Esophagus muscularis mucosa (tissue), 4 donors: ENCODE measurements at places on chromosomes 12 and 14. TPM values are rescaled to one million over a fixed set of nuclear protein-coding genes. Genes with fewer than 3 reads are reported as not detected.

DNA sequence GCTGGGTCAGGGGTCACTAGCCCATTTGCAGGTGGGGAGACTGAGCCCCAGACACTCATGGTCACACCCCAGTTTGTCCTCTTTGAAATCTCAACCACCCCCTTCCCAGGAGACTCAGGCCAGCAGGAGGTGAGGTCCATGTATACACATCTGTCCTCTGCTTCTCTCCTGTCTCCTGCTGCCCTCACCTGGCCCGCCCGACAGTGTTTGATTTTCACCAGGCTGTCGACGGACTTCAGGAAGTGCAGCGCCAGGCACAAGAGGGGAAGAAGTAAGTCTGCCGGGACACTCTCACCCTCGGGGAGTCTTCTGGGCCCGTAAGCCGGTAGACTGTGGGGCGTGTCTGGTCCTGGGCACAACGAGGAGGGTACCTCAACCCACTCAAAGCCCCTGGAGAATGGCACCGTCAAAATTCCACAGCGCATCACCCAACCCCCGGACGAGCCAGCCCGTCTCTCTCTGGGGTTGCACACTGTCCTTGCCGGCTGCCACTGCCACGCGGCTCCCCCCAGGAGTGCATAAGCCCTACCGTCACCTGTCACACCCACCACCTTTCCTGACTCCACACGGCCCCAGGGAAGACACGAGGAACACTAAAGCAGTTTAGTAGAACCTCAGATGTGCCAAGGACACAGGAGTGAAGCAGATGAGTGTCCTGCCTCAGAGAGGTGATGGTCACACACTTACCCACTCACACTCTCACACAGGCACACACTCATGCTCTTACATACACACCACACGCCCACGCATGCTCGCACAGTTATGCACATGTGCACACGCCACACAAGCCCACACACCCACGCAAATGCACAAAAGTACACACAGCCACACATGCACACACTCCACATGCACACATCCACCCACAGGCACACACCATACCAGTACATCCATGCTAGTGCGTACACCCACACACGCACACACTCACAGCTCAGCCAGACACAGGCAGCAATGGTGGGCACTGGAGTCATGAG lies 13.1 kb upstream of the SIVA1 start:
- no peak for DNase-seq

DNA sequence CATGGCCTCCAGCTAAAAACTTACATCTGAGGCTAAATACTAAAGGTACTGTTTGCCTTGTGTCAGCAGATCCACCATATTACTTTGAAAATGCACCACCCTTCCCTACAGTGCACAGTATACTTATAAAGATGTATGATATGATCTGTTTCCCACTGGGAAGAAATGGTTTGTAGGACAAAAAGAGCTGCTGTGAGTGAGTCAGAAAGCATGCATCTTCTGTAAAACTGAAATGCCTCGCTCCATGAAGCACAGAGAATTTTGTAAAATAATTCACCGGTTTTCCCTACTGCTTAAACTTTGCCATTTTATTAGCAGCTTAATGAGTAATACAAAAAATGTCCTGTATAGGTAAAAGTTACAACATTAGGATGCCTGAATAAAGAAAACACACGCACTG lies 68.8 kb downstream of the MDGA2 start:
- no peak for DNase-seq

DNA sequence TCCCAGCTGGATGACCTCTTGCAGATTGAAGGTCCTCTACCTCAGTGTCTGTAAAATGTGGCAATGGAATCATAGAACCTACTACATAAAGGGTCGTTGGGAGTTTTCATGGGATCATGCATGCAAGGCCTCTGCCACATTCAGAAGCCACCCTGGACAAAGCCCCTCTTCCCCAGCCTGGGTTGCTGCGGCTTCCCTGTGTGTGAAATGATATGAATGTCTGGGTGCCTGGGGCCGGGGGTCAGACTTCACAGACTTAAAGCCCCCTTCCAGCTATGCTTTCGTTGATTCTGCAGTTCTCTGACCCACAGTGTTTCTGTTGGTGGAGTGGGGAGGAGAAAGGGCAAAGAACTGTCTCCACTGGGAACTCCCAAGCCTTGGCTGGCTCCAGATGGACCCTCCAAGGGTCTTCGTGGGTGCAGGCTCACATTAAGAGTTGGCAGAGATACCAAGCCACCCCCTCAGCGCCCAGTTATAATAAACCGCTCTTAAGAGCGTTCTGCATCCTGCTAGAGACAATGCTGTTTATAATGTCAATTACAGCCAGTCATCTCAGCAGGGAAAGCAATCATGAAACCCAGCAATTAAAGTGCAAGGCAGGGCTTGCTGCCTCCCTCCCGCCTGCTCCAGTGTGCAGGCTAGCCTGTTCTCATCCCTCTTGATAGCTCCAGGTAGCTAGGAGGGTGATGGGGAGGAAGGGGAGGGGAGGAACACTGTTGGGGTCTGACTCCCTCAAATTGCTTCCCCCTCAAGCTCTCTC lies 210.9 kb upstream of the FKBP4 start:
- DNase-seq = no peak

DNA sequence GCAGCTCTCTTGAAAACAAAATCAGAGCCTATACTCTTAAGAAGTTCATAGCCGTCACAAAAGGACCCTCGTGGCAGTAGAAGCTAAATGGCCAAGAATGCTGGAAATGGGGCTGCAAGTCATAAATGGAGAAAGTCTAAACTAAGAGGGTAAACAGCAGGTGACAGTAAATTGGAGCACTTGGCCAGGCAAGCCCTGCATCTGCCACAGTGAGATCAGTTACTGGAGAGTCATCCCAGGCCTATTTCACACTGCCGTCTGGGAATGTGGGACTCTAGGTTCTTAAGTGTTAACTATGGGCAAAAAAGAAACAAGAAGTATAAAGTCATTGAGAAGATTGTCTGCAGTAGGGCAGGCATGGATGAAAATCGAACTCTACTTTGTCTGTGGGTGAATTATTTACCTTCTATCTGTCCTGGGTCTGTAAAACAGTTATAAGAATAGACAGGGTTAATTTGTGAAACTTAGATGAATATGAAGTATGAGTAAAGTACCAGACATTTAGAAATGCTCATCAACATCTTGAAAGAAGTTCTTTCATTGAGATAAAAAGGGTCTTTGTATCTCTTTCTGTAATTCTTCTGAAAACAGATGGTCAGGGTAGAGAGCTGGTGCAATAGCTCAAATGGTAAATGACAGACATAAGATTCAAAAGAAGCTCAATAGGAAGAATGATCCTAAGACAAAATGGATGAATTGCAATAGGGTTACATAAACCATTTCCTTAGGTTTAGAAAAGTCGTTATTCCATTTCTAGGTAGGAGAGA lies 792.5 kb downstream of the DIO2 start:
- no peak for DNase-seq

DNA sequence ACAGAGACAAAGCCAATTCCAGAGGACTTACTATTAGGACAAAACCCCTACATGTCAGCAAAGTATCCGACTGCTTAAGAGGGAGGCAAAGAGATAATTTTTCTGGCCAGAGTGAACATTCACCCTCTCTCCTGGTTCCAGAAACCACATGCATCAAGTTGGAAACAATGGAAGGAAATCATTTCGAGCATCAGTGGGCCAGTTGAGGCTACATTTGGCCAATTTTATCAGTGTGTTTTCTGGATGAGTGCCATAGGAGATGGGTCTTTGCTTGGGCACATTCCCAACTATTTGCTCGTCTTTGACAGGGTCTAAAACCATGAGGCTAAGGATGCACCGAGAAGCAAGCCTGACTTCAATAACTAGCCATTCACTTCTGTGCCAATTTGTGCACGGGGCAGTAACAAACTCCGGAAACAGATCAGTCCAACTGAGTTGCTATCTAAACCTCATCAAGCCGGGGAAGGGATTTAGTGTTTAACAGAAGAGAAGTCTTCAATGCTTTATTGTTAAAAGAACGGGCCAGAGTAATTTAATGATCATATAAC lies 17.4 kb downstream of the EGLN3 start:
- no peak for DNase-seq

DNA sequence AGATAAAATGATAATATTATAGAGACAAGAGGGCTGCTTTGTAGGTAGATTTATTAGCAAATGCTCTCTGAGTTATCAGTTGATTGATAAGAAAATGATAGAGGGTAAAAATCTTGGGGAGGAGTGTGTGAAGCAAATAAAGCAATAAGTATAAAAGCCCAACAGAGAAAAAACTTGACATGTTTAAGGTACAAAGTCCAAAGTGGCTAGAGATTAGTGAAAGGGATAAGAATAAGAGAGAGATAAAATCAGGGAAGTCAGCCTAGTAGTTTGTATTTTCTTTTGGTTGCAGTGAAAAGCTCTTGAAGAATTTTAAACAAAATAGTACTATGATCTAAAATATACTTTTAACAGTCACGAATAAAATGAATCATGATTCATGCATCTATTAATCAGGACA lies 246.2 kb upstream of the LRIG3 start:
- DNase-seq = no peak

DNA sequence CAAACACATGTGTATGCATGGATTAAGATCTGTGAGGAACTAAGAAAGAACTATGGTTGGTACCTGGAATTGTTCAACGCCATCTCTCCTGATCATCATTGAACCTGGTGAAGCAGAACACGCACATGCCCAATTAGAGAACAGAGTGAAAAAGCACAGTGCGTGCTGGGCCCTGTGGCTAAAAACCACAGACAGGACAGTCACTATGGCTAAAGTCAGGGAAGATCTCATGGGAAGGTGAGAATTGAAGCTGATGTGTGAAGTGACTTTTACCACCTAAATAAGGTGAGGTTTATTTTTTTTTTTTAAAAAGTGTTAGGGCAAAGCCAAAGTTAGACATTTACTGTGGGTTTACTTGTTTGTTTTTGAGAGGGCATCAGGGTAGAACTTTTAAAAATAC lies 215.0 kb downstream of the SLC38A4 start:
- no peak for DNase-seq

GRCh38 chr12:130320536-130320935 lies 17.2 kb upstream of the PIWIL1 start:
- DNase-seq = no peak

DNA sequence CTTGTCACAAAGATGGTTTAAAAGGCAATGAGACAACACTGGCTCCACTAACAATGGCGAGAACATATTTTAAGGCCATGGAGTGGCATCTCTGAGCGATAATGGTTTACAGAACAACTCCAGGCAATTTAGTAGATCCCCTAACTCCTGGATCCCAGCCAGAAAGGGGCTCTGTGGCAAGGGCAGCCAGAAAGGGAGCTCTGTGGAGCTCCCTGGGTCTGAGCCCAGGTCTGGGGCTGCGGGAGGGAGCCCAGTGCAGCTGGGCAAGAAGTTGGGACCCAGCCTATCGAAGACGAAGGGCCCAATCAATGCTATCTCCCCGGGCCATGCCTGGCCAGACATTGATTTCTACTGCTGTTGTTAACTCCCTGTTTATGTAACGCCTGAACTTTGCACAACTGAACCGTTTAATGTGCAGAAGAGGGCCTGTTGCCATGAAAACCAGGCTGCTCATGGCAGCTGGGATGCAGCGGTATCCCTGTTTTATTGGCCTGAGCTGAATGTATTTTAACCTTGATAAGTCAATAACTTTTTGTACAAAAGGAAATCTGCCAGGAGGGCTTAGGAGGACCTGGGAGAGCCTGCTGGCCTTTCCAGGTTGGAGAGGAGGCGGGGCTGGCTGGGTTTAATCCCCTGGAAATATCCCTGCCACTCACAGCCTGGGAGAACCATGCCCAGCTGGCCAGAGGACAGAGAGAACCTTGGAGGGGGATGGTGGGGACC lies 6.7 kb upstream of the FAM222A start:
- no peak for DNase-seq

DNA sequence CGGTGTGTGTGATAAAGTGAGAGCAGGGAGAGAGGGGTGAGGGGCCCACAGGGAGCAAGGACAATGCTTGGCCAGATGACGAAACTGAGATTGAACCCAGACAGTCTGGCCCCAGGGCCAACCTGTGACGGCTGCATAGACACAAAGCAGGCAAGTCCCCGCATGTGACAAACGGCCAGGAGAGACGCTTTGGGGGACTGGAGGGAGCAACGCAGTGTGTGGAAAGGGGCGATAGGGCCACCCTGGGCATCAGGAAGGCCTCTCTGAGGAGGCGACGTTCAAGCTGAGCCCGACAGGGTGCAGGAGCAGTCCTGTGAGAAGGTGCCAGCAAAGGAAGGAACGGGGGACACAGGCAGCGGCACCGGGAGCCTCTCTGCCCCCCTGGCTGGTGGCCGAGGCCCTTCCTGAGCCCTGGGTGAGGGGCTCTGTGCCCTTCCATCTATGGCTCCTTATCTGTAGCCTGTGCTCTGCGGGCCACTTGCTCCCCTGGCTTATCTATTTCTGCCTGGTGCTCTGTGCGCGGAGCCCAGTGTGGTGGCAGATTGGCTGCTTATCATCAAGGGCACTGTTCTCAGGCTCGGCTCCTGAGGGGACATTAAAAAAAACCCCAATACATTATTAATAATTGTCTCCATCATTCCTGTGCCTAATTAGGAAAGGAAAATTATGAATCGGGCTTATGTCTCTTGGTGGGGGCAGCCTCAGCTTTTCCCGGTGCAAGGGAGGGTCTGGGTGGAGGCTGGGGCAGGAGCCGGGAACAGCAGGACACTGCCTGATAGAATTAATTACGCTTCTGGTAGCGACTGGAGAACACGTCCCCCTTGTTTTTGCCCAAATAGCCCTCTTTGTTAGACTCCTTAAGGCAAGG lies 39.8 kb downstream of the PRIMA1 start:
- DNase-seq = no peak

DNA sequence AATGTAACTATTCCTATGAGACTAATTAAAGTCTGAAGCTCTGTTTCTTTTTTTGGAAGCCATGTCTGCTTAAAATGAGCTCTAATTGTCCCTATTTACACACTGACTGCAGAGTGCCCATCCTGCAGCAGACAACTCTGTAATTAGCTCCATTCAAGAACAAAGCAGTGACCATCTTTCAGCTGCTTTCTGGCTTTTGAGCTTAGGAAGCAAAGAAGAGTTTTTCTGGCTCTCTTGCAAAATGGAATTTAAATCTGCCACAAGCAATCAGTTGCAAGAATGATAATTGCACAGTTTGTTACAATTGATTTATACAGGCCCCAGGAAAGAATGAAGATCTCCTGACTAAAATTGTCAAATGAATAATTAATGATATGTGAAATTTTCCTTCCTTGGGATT lies 83.4 kb downstream of the GAS2L3 start:
- DNase-seq = no peak

DNA sequence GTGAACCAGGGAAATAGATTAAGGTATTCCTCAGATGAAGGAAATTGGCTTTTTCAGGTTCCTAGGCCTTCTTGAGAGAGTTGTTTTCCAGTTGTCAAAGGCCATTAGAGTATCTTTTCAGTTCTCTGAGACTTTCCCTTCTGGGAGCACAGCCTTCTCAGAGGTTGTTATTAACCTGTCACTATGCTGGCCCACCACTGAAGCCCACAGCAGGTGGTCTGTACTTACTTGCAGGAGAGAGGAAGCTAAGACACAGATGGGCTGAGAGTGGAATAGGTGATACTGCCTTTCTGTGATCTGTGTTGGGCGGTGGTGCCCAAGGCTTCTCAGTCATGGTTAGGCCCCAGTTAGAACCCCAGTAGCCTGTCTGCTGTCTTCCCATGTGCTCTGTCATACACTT lies 22.8 kb upstream of the GALNT16 start:
- DNase-seq = no peak

GRCh38 chr12:99960311-99960710 lies 24.4 kb downstream of the ANKS1B start:
- DNase-seq = no peak

GRCh38 chr12:54175200-54175963 lies 13.4 kb downstream of the SMUG1 start:
- no peak for DNase-seq

- no peak for DNase-seq
These were observed 111.4 kb downstream of the DICER1 start for GRCh38 chr14:95045836-95046430.

SERPINA9 gene
- not detected for total RNA-seq

FOXG1 gene
- 0.83 TPM for total RNA-seq

GSC gene
- not detected for total RNA-seq

STXBP6 gene
- total RNA-seq = 47.3 TPM

TMEM30B gene
- total RNA-seq = 2.2 TPM
